ENCODE measurements at places on chromosomes 6 and 20.

GRCh38 chr6:83314693-83315092 lies 116.2 kb downstream of the ME1 start:
- no peak for DNase-seq

GRCh38 chr6:16200321-16200883 lies 38.0 kb upstream of the GMPR start:
- DNase-seq: peak; percentile 29

DNA sequence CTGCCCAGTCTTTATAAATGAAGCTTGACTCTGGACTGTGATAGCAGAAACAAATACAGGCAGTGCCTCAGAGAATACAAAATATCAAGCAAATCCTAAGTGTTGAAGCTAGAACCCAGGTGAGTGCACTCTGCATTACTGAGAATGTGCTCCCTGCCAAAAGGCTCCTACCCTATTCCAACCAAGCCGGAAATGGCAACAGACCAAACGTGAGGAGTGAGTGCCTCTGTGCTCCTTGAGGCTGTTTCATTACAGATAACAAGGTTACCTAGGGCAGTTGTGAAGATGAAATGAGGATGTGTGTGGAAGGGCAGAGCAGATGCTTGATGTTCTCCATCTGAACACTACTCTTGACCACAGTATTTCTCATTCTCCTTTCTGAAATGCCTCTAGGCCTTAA lies 29.3 kb downstream of the SSR1 start:
- DNase-seq: no peak

GRCh38 chr6:112194511-112194910 lies 59.9 kb downstream of the LAMA4 start:
- DNase-seq: no peak

GRCh38 chr6:87724983-87725811 lies 23.2 kb upstream of the AKIRIN2 start:
- no peak for DNase-seq

GRCh38 chr6:156905801-156906200 lies 128.6 kb downstream of the ARID1B start:
- DNase-seq: no peak
